OCI-M1 (cell line): ENCODE measurements at places on chromosomes 1 and 21.
A peak's percentile ranks its signal among the peaks of the same experiment; 100 is the strongest.

DNA sequence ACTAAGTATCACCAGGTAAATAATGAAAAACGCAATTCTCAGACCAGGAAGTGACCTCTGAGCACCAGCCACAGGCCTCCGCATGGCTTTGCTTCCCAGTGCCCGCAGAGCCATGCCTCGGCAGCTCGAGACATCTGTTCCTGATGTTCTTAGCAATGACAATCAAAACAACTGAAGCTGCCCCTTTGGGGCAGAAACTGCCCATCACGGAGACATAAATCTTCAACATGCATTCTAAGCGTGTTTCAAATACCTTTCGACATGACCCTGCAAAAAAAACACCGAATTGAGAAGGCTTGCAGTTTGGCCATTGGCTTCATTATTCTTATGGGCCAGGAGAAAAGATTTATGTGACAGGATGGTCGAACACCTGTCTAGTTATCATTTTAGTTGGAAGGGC, 5.8 kb upstream of the RAP1GAP start:
- no peak for DNase-seq

DNA sequence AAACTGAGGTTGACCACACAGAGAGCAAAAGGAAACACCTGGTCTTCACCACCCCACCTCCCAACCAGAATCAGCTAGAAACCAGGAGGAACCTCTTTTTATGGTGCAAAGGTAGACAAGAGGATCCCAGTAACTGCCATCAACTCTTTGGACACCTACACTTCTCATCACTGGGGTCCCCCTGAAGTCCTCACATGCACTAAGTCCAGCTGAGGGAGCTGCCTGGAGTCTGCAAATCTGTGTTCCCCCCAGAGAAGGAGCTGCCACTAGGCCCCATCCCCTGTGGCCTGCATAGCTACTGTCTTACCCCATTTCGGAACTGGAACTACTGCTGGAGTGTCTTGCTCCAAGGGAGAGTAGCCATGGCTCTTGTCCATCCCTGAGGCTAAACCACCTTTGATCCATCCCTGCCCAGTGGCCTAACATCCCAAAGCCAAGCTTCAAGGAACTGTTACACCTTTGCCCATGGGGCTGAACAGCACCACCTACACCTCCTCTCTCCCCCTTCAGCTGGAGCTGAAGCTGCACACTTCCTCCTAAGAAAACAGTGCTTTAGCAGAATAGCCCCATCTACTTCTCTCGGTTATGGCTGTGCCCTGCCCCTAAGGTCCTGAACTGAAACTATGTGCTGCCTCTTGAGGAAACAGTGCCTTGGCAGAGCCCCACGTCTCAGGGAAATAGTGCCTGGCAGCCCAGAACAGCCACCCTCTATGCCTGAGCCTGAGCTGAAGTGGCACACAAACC, 85.4 kb upstream of the CD53 start:
- no peak for DNase-seq

DNA sequence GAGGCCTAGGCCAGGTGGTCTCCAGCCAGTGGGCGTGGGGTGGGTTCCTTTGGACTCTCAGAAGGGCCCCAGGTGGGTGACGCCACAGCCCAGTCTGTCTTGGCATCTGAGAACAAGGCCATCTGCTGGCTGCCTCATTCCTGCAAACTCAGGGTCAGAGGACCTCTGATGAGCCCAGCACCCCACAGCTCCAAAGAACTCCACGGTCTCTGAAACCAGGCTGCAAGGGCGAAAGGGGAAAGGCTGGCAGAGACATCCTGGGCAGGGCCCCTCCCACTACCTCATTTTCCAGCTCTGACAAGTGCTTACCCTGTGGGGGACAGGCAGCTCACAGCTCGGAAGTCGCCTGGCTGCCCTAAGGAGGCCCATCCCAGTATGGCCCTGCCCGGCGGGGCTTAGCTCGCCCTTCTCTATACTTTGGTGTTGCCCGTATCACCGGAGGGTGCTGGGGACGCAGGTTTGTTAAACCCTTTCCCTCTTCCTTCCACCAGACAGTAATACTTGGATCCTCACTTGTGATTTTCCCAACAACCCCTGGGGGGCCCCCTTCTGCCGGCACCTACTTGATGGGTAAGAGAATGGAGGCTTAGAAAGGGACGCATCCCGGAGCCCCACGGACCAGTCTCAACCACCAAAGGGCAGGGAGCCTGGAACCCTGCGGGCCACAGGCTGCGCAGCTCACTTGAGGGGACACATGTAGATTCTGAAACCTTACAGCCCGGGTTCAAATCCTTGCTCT, 10.9 kb upstream of the EDN2 start:
- DNase-seq, result peak; percentile 21

DNA sequence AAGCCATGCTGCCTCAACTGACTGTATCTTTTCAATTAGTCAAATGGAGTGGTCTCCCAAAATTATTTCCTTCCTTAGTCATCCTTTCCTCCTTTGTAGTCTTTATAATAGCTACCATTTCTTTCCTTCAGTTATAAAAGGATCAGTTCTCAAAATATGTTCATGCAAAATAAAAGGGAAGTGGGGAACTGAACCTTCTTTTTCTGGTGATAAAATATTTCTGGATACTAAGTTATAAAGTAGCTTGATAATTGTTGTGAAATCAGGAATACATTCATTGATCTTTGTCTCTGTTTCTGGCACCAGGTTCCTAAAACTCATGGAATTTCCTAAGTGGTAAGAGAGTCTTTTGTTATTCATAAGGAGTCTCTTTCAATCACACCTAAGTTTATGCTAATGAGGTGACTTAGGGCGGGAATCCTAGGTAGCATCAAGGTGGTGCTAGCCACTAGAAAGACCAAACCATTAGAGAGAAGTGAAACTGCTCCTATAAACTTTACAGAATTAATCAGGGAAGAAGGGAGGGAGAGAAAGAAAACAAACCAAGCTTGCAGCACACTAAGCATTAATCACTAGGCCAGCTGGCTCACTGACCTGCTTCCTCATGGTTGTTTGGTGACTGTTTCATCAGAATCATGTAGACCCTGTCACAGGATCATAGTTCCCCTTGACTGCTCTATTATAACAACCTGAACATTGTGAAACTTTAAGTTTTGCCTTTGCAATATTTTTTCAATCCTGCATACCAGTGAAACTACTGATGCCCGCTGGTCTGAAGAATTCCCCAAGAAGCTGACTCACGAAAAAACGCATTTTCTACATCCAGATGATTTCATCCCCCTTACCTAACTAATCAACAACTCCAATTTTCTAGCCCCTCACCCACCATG, 161.6 kb upstream of the PTBP2 start:
- DNase-seq, result no peak

DNA sequence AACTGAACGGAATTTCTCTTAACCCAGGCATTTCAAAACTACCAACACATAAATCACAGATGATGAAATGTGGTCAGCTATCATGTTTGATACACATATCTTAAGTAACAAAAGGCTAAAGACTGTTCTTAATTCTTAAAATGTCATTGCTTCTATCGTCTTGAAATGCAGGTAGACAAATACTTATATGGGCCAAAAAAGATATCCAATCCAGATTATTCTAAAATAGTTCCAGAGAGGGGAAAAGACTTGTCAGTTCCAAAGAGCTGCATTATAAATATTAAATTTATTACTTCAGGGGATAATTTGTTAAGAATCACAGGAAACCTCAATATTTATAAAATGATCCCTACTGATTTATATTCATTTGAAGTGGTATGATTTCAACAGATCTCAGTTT, 259.4 kb downstream of the FAF1 start:
- no peak for DNase-seq

DNA sequence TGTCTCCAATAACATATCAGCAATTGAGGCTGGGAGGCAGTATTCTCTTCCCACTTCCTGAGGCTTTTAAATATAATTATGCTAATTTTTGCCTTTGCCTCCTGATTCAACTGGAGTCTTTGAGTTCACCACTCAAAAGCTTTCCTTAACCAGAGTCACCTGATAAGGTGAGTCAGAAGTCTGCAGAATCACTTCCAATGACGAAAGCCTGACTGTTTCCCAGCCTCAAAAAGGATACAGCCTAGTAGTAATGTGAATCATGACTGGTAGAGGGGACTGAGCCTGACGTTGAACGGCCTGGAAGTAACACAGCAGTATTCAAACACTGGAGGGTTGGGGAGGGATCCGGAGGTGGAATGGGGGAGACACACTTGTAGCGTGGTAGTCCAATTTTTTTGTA, 10.4 kb upstream of the MRPL9 start:
- DNase-seq, result no peak

DNA sequence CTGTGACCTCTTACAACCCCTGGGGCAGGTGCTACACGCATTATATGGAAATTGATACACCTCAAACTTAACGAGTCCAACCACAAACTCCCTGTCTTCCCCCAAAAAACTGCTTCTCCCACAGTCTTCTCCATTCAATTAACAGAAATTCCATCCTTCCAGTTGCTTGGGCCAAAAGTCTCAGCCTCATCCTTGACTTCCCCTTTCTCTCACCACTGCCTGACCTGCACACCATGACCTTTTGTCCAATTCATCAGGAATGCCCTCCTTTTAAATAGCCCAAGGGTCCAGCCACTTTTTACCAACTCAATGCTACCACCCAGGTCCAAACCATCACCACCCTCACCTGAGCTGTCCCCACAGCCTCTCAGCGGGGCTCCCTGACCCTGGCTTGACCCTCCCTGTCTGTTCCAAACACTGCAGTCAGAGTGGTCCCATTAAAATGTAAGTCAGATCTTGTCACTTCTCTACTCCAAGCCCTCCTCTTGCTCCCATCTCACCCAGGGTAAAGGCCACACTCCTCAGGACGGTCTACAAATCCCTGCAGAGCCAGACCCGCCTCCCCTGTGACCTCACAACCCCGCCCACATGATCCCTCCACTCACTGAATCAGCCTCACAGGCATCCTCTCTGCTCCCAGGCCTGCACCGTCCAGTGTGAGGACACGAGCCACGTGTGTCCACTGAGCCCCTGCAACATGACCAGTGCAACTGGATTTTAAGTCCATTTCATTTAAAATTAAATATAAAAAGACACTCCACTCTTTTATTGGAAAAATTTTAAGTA, 18.5 kb downstream of the KCNN3 start:
- no peak for DNase-seq

- DNase-seq, result no peak
Observed at GRCh38 chr1:35097224-35097623, 18.0 kb downstream of the ZMYM1 start.

DNA sequence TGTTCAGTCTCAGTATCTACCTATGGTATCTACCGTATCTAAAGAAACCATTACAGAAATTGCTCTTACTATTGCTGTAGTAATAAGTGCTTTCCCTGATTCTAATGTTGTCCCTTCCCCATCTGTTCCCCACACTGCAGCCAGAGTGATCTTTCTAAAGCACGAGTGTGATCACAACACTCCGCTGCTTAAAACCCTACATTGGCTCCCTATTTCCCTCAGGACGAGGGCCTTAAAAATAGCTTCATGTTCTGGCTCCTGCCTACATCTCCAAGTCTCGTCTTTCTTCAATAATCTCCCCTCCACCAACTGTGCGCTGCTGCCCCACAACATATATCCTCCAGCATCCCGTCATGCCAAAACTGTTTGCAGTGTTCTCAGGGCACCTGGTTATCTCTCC, 150.6 kb downstream of the SDCCAG8 start:
- DNase-seq, result no peak

- DNase-seq, result no peak
Observed at GRCh38 chr1:173082913-173083312, 32.2 kb upstream of the TNFSF18 start.

- peak; percentile 55 for DNase-seq
Observed at GRCh38 chr1:236685917-236686814, at the start of gene ACTN2. Gene ACTN2, plus strand, starts transcription at chr1:236686499. Its CDS starts 175 bp downstream, at chr1:236686674.

DNA sequence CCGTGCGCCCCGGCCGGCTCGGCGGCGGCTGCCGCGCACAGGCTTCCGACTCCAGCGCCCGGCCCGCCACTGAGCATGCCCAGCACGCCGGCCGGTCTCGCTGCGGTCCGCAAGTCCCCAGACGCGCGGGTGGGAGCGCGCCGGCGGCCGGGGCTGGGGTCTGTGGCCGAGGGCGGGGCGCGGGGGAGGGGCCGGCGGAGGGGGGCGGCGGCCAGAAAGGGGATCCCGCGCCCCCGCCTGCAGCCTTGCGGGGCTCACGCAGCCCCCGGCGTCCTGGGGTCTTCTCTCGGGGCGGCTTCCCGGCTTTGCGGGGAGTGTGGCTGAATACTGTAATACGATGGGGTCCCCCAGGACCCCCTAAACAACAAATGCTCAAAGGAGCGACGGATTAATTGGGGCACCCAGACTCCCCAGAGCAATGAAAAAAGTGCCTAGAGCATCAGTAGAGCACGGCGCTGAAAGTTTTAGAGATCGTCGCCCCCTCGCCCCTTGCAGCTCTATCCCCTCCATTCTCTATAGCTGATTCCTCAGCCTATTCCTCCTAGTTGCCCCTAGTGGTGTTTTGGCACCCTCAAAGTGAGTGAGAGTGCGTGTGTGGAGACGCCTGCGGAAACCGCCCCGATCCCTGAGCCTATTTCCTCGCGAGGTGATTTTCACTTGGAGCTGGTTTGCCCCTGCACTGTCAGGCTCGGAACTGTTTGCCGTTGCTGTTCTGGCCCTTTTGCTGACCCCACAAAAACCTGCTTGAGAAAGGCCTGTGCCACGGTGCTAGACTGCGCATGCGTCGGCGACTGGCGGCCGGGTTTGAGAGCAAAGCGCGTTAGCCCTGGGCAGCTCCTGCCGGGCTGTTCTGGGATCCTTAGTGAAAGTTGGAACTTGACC, at the start of gene VAV3:
TSS of gene VAV3 (minus strand) at position 71 of the 882 bp plus-strand sequence. CDS start 311 bp downstream, outside the sequence.
- no peak for DNase-seq

DNA sequence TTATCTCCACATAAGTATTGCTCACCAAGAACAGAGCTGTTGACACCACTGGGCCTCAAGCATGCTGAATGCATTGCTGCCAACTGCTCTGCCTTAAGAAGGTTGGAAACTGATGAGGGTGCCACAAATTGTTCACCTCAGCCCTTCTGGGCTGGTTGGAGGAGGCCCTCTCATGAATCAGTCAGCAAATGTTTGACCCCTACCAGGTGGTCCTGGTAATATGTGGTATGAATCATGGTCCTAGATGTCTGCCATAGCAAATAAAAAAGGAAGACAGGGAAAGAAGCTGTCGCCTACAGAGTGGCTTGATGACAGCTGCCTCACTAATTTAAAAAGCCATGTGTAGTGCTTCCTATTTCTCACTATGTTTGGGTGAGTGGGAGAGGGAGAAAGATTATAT, 12.2 kb downstream of the SPATA46 start:
- DNase-seq, result no peak

GRCh38 chr1:99292886-99293285, 28.6 kb downstream of the PLPPR4 start:
- no peak for DNase-seq

- no peak for DNase-seq
Observed at GRCh38 chr1:62513013-62513412, 76.2 kb downstream of the USP1 start.
